ENCODE measurements at places on chromosomes 6 and 20.

GRCh38 chr6:111672761-111673450 is 67.2 kb upstream of the TRAF3IP2 start:
- DNase-seq: no peak

DNA sequence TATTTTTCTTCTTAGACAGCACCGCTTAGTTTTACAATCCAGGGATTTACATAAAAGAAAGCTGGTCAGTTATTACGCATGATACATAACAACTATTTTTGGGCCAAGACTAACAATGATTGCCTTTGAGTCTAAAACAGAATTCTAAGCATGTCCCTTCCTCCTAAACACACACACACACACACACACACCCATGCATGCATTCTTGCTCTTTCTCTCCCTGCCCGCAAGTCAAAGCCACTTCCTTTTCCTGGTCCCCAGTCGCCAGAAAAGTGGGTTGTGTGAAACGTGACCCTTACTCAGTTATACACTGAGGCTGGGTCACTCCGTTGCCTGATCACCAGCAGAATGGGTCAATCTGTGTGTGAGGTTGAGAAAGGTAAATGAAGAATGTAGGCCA is 31.4 kb downstream of the FYN start:
- DNase-seq: no peak

DNA sequence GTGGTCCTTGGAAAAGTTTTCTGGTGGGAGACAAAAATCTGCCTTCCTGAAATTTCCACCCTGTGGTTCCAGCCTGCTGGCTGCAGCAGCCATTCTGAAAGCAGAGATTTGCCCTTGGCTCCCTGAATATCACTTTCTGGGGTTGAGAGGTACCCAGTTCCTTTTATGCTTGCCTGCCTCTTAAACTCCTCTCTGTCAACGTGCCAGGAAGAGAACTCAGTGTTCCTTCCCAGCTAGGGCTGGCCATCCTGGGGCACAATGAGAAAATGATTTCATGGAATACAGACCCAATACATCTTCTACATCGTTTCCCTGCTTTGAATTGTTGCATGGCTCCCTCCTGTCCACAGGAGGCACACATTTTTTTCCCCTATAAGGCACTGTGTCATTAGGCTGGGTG is 1.6 kb upstream of the DSN1 start:
- DNase-seq: no peak

DNA sequence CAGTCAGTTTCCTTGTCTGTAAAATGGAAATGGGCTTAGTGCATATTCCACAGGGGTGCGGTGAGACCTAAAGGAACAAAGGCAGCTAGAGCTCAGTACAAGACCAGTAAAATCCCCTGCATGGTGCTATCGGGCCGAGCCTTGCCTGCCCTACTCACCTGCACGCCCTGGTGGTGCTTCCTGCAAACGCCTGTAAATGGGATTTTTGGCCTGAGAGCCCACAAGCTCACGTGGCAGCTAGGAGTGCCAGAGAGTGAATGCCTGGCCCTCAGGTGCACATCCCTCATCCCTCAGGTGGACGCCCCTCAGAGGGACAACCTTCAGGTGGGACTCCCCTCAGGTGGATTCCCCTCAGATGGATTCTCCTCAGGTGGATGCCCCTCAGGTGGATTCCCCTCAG is 48.0 kb upstream of the VSX1 start:
- no peak for DNase-seq

- DNase-seq: no peak
Measured at GRCh38 chr6:131642987-131643611, 6.0 kb downstream of the ENPP3 start.

GRCh38 chr20:35616465-35617396 is 1.1 kb downstream of the SPAG4 start:
- no peak for DNase-seq

DNA sequence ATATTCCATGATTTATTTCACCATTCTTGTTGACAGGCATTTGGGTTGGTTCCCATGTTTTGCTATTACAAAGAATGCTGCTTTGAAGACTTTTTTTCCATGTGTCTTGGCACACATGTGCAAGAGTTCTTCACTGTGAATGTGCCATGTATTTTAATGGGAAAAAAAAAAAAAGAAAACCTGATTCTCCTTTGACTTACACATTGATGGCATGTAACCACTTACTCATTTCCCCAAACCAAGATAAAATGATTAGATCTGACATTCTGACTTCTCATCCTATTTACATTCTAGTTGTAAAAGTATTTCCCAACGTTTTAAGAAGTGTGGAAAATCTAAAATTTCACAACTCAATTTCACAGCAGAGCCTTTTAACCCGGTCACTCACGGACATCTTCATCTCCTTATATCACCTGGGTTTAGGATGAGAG is 4.4 kb downstream of the CAP2 start:
- DNase-seq: no peak

DNA sequence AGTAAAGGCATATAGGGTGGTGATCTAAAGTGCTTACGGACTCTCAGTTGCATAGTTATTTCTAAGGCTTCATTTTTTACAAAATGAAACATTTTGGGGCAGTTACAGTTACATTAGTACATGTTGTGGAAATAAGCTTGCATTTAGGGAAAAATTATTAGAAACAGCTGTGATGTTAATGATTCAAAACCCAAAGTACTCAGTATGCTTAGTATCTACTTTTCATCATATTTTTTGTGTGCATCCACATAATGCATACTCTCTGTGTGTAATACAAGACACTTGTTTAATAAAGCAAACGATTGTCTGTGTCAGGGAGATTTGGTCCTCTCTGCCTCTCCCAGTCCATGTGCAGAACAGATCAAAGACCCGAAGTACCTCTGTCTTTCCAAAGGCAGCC is 11.4 kb upstream of the TBX18 start:
- DNase-seq: no peak

- no peak for DNase-seq
Measured at GRCh38 chr20:61185841-61186601, 66.0 kb upstream of the CDH4 start.

DNA sequence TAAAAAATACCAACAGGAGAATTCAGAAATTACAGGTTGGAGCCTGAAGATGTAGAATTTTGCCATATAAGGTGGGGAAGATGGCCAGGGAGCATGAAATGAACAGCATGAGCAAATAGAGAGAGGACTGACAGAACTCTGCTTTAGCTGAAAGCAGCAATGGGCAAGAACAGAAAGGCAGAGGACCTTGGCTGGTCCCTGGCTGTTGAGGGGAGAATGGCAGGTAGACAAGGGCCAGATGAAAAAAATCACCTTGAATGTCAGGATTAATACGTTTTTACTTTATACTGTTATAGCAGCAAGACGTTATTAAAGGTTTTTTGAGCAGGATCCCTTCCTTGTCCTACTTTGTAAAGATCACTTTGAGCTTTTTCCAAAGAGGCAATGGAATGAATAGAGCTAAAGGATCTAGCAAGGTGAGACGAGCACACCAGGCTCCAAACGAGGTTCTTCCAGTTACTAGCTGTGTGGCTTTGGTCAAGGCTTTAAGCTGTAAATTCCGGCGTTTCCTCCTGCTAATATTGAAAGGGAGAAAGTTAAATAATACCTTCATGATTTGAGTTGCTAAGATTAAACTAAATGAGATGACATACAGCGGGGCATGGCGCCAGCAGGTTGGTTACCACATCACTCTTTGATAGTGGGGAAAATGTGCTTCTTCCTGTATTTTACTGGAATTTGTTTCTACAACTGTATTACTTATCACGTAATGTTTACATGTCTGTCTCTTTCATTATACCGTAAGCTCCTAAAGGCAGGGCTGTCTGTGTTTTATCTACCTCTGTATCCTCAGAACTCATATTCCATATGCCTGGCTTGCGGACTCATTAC is 776 bp downstream of the PPIL1 start:
- DNase-seq: no peak

GRCh38 chr20:32031007-32031958 is 20.8 kb upstream of the HCK start:
- no peak for DNase-seq

DNA sequence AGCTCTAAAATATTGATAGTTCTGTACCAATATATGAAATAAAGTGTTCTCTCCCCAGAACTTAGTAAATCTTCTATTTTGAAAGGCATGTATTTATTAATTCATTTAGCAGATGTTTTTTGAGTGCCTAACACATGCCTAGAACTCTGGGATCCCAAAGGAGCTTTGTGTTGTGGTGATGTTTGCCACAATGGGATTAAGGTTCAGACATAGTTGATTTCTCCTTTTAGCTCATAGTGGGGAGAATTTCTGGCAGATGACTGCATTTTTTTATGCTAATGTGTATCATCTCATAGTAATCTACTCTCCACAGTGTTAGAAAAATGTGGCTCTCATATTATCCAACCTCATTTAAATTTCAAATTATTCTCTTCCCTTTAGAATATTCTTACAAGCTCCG is 21.7 kb downstream of the MYB start:
- DNase-seq: no peak

- no peak for DNase-seq
Measured at GRCh38 chr6:111920578-111920977, 47.3 kb upstream of the FYN start.
